D341Med (cell line): ENCODE measurements at places on chromosomes 11 and 22.

- no peak for DNase-seq
Measured at GRCh38 chr11:65919573-65920371, 546 bp downstream of the DRAP1 start.

DNA sequence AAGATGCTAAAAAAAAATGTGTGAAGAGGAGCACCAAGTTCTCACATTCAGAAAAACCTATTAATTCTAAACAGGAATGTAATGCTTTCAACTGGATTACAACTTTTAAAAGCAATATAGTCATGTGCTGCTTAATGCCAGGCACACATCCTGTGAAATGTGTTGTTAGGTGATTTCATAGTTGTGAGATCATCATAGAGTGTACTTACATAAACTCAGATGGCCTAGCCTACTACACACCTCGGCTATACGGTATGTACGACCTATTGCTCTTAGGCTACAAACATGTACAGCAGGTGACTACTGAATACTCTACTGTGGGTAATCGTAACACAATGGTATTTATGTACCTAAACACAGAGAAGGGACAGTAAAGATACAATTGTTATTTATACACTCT, 142.3 kb downstream of the RBFOX2 start:
- no peak for DNase-seq

GRCh38 chr11:92707665-92708064, 261.8 kb upstream of the MTNR1B start:
- no peak for DNase-seq

DNA sequence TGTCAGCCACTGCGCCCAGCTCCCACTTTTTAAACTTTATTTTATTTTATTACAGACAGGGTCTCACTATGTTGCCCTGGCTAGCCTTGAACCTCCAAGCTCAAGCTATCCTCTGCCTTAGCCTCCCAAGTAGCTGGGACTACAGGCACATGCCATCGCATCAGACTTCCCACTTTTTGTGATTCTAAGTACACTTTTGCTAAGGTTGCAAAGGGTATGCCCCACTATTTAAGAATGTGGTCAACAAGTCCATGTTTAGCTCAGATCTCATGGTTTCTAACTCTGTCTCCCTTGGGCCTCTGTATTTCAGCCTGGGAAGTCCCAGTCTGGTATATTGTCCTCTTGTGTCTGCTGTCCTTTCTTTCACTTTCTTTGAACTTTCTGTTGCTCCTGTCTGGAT, 35.3 kb downstream of the EXPH5 start:
- DNase-seq, result no peak

DNA sequence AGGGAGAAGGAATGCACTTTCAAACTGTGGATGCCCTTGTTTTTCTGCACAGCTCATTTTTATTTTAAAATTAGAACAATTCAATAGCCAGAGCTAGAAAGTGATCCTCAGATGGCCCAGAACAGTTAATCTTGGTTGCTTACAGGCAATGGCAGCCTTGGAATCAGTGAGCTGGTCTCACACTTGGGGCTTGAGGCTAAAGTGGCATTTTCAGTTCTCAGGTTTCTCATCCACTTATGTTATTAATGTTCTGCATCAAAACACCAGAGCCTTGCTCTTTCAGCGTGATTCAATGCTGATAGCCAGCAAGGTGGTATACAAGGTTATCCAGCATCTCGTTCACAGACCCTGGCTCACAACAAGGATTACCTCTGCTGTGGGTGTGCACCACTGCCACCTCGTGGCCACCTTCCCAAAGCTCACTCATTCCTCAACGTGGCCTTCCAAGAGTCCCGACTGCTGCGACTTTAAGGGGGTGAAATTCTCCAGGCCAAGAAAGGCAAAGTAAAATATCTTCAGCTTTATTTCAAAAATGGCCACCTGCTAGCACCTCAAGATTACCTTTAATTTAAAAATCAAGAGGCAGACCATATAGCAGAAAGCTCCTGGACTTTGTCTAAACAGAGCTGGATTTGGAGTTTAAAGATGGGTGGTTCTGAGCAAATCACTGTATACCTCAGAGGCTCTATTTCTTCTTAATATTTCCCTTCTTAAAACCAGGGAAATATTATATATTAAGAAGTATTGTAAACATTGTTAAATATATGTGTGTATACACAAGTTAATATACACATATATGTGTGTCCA, 34.2 kb upstream of the FSHB start:
- DNase-seq, result peak; percentile 77
